ENCODE measurements at places on chromosomes 6 and 20.
A peak's percentile ranks its signal among the peaks of the same experiment; 100 is the strongest.

- no peak for DNase-seq
Measured at GRCh38 chr6:38182426-38182825, 362.9 kb downstream of the ZFAND3 start.

GRCh38 chr6:341914-342831 is 49.4 kb upstream of the IRF4 start:
- no peak for DNase-seq

DNA sequence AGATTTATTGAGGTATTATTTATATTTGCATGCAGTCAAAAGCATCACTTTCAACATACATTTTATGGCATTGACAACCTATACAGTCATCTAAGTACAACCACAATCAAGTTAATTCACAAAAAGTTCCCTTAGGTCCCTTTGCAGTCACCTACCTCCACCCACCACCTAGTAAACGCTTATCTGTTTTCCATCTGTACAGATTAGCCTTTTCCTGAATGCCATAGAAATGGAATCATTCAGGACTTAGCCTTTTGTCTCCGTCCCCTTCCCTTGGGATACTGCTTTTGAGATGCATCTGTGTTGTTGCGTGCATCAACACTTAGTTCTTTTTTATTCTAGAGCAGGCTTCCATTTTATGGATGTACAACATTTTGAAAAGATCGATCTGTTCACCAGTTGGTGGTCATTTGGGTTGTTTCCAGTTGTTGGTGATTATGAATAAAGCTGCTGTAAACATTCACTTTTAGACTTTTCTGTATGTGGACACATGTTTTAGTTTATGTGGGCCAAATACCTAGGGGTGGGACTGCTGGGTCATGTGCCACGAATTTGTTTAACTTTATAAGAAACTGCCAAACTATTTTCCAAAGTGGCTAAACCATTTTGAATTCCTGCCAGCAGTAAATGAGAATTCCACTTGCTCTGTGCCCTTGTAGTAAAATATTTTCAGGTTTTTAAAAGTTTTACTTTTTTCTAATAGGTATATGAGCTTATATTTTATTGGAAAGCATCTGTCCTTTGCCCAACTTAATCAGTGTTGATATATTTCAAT is 17.6 kb upstream of the IFNGR1 start:
- DNase-seq, result no peak

- DNase-seq, result no peak
Measured at GRCh38 chr6:125149256-125150144, 4.1 kb upstream of the TPD52L1 start.

GRCh38 chr6:142187209-142187608 is 40.1 kb downstream of the VTA1 start:
- no peak for DNase-seq

DNA sequence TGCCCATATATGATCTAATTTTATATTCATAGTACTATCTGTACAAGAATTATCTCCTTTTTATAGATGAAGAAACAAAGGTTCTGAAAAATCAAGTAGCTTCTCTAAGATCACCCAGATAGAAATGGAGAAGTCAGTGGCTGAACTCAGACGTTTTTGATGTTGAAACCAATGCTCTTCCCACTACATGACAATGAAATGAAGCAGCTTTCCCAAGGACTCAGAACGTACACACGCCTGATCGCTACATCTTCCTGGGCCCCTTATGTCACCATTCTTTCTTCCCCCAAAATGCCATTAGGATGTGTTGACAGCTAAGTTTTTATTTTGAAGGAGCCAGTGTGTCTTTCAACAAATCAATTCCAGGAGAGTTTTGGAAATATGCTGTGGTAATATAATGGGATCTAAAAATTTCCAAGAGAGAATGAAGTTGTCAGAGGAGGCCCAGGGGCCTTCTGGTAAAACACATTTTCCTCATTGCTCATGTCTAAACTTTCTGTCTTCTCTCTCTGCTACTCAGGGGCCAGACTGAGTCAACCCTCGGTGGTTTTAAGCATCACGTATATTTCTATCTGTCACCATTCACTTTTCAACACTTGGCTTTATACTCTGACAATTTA is 98.1 kb upstream of the COL21A1 start:
- no peak for DNase-seq

DNA sequence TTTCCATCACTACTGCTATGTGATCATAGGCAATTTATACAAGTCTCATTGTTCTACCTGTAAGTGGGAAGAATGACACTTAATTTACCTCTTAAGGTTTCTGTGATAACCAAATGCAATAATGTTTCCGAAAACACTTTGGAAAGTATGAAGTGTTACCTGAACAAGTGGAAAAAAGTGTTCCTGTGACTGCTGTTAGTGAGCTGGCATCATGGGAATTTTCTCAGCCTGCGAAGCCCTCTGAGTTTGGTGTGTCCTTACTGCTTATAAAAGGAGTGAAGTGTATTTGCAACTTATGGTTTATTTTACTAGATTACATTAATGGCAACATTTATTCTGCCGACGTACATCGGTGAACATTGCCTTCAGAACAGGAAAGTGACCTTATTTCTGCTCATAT is 133.0 kb downstream of the AKAP7 start:
- no peak for DNase-seq

DNA sequence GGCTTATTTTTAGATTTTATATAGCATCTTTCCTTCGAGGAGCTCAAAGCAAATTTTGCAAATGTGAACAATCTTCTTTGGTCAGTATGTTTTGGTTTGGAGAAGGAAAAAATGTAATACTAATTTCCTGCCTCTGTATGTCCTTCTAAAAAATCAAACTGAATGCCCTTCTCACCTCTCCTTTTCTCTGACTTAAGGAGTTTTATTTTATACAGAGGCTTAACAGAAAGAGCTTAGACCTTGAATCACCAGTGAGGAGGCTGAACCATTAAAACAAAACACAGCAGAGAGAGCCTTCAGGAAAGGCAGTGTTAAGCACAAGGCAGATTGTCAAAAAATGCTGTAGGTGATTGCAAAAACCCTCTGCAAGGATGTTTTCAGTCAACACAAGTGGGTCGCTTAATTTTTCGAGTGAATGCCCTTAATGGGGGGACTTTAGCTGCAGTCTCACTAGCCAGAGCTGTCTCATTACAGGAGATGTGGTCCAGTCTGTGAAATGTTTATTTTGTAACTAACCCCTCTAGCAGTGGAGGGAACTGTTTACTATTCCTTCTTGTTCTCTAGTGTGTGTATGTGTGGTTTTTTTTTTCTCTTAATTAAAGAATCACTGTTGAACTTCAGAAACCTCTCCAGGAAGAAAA is 481.3 kb upstream of the CITED2 start:
- no peak for DNase-seq

- no peak for DNase-seq
Measured at GRCh38 chr20:38663660-38664059, 60.6 kb upstream of the SLC32A1 start.

GRCh38 chr20:35226884-35227681 is 593 bp downstream of the MMP24 start:
- DNase-seq, result peak; percentile 4

DNA sequence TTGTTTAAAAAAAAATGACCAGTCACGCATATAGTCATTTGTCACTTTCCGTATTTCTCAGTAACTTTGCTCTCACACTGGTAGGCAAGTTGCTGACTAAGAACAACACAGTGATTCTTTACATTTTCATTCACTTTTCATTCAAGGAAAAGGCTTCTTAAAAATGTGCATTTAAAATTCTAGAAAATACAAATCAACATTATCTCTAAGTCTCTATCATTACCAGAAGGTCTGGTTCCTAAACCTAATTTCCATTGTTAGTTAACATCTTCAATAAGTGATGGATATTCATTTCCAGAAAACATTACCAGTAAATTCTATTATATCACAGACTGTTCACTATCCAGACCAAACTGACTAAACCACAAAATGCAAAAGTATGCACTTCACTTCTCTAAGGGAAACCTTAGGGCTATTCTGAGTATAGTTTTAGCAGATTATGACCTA is 115.3 kb downstream of the AHI1 start:
- DNase-seq, result no peak

- DNase-seq, result no peak
Measured at GRCh38 chr6:168193816-168194721, 115.1 kb upstream of the FRMD1 start.

DNA sequence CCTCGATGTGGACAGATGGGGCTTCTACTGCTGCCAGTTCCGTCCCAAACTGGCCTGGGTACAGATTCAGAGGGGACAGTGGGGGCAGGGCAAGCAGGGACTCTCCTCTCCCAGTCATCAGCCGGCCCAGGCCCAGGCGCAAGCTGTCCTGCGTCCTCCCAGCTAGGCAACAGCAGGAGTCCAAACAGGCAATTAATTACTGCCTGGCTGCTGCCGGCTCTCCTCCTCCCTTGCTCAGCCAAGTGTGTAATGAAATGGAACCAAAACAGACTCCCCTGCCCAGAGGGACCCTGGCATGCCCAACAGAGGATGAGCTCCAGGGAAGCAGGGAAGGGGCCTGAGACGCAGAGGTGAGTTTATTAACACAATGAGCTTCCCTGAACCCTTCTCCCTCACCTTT is 17.8 kb upstream of the SLC32A1 start:
- DNase-seq, result no peak

DNA sequence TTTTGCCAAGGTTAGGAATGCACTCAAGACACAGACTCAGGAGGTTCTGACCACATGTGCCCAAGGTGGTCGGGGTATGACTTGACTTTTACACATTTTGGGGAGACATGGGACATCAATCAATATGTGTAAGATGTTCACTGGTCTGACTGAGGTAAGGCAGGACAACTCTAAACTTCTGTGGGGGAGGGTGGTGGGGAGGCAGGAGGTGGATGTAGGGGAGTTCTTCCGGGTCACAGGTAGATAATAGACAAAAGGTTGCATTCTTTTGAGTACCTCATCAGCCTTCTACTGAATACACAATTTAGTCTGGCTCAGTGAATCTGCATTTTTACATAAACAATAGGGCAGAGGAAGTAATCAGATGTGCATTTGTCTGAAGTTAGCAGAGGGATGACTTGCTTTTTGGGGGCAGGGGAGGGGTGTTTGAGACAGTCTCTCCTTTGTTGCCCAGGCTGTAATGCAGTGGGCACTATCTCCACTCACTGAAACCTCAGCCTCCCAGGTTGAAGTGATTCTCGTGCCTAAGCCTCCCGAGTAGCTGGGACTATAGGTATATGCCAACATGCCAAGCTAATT is 10.9 kb downstream of the ECHDC1 start:
- DNase-seq, result no peak

- no peak for DNase-seq
Measured at GRCh38 chr20:23151885-23152284, 65.8 kb upstream of the CD93 start.

DNA sequence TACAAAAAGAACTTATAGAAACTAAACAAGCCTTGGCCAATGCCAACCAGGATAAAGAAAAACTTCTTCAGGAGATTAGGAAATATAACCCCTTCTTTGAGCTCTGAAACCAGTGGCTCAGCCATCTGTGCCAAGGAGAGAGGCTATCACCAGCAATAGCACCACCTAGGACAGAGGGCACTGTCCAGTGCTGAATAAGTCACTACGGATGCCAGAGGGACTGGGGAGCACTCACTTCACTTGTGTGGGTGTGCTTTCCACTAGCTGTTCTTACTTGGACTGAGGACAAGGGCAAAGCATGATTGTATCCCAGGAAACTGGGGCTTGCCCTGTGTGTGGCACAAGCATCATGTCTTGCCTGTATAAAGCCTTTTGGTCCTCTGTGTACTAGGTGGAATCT is 15.5 kb downstream of the TAF11 start:
- DNase-seq, result no peak

DNA sequence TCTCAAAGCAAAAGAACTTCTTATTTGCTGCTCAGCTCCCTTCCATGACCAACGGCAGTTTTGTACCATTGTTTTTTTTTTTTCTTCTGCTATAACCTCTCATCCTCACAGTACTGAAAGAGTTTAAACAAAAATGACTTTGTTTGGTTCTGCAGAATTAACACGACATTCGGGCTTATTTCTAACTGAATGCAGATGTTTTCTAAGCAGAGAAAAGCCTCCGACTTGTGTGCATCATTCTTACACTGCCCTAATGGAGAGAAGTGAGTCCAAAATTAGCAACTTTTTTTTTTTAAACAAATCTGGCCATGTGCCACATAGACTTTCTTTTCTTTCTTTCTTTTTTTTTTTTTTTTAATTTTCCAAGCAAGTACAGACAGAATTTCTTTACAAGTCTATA is 382.7 kb downstream of the HDGFL1 start:
- no peak for DNase-seq

DNA sequence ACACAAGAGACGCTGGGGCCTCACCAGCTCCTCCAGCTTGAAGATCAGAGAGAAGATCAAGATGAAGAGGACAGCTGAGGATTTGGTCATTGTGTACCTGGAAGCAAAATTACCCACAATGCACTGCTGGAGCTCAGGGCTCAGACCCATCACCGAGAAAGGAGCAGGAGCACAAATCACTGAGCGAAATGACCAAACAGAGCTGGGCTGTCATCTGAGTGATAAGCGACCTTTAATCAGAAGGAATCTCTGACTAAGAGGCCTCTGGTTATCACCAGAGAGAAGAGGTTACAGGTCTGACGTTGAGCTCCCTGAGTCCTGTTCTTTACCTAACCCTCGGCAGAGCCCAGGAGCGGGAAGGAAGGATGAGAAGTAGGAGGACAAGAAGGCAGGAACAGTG is 47.5 kb upstream of the CDH22 start:
- DNase-seq, result no peak

DNA sequence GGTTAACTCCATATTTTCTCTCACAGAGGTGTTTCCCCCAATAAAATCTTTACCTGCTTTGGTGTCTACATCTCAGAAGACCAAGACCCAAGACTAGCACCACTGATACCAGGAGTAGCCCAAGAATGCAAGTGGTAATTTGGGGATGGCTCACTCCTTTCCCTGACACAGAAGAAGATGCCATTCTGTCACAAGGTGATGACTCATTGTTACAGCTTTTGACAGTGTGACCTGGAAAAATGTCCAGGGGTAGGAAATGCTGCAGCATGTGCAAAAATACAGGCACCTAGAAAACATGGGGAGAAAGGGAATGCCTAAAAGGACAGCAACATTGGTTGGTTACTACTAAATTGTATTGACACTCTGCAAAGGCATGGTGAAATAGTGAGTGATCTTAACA is 254.0 kb upstream of the GJE1 start:
- no peak for DNase-seq

- no peak for DNase-seq
Measured at GRCh38 chr6:163955756-163956155, 541.2 kb downstream of the QKI start.

All from caudate nucleus (tissue), 63 donors.